Stimulated activated CD8-positive, alpha-beta memory T cell treated with anti-CD3 and anti-CD28 coated beads, Interleukin-7, amount 100 ng/mL, for 1 hour (primary cell): ENCODE measurements at places on chromosomes 3 and 15.

- no peak for DNase-seq
Observed at GRCh38 chr15:76181705-76182107, 121.9 kb downstream of the TMEM266 start.

- DNase-seq: no peak
Observed at GRCh38 chr3:32522682-32523081, 20.0 kb upstream of the CMTM6 start.

DNA sequence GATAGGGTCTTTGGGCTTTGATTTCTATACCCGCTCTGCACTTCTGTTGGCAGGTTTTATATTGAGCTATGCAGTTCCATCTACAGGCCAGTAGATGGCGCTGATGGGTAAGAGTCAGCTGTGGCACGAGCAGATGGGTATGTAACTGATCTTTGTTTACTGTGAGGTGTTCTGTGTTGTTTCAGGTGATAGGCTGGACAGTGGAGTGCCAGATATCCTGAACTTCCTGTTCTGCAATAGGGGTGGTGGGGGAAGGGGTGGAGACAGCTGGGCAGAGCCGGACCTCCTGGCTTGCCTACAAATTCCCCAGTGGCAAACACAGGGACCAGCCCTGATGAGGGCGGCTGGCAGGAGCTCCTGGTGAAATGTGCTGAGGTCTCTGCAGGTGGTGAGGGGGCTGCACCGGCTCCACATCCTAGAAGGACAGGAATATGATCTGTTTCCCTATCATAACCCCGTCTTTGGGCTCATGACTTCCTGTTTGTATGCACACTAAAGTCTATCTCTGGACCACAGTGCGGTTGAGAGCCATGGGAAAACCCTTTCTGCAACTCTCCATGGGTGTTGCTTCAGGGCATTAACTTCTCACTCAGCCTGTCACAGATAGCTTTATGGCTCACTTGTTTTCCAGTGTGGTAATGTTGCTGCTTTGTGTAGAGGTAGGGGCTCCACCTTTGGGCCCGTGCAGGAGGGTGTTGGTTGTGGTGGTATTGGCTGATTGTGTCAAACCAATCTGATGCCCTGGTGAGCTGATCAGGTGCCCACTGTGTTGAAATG is 13.4 kb upstream of the FAM98B start:
- peak; percentile 15 for DNase-seq

- DNase-seq: no peak
Observed at GRCh38 chr3:82081351-82081750, 319.9 kb upstream of the GBE1 start.

DNA sequence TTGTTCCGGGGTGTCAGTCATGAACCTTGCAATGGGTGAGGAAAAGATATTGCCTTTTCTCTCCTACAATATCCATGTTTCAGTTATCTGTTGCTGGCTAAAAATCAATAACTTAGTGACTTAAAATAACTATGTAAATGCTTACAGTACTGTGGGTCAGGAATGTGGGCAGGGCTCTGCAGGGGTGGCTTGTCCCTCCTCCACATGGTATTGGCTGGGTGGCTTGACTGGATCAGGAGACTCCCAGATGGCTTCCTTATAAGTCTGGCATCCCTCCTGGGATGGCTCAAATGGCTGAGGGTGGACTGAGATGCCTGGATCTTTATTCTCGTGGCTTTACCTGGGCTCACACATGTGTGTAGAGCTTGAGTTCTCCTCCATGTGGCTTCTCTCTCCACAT is 47.5 kb downstream of the GTPBP8 start:
- DNase-seq: no peak

DNA sequence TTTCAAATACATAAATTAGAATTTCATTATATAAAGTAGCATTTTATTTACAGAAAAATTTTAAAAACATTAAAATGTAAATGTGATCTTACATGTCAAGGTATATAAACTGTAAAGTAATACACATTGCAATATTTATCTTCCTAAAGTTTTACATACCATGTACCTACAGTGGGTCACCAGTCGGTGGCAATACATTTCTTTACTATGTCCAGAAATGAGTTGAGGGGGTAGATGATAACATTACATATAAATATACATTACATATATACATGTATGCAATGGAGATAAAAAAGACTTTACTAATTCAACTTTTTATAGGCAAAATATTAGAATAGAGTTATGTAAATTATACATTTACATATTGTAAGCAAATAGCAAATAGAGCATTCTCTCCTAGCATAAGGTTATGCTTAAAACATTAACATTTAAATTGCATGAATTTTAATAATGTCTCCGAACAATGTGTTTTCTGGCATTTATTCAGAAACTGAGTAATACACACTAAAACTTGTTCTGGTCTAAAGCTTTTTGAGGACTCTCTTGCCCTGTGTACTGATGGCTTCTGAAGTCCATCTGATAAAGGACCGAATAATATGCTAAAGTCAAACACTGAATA is 93.3 kb upstream of the NLGN1 start:
- no peak for DNase-seq

GRCh38 chr15:58043192-58043903 is 22.2 kb downstream of the ALDH1A2 start:
- DNase-seq: no peak

DNA sequence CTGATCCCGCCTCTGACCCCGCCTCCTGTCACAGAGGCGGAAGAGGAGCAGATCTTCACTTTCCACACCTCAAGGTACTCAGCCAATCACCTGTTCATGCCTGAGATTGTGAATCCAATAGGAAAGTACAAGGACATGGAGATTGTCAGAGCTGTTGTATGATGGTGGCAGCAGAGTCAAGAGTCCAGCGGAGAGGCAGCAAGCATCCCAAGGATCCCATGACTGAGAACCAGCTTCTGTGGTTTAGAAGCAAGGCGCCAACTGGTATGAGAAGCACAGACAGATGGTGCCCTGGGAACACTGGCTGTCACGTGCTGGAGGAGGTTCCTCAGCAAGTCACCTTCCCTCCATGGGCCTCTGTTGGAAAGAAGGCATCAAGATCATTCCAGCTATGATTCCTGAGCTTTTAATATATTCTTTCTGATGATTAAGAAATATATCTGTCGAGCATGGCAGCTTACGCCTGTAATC is 93.9 kb downstream of the CPN2 start:
- DNase-seq: no peak

- DNase-seq: no peak
Observed at GRCh38 chr3:50825841-50826240, 151.1 kb downstream of the DOCK3 start.

DNA sequence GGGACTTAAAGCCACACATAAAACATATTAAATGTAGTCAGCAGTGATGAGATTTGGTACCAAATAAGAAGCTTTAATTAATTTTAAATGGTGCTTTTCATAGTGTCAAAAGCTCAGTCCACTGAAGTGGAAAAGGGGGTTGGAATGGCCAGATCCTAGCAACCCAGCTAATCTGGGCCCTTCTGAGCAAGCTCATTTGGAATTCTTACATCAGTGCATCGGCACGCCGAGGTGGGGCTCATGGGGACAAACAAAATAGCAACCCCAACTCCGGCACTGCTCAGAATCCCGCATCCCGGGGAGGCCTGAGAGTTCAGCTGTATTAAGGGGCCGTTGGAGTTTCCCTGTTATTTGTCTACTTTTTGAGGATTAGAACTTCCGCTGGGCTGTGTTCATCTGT is 526.4 kb downstream of the SOX2 start:
- DNase-seq: no peak

GRCh38 chr3:66037330-66037985 is 1.3 kb downstream of the MAGI1 start:
- DNase-seq: no peak

GRCh38 chr3:155554777-155555451 is 190.0 kb downstream of the PLCH1 start:
- DNase-seq: no peak

DNA sequence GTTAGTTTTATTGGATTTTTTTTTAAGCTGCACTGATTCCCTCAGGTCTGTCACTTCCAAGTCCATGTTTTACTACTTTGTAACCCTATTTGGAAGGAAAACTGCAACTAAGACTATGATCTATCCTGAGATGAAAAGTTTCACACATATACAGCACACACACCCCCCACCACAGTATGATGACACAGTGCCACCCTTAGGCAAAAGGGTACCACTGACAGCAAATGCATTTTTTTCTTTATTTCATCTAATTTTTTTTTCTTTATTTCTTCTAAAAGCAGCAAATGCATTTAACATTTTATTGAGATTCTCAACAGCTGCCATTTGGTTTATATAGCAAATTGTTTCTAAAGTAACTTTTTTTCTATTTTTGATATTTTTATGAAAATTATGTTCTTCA is 21.2 kb downstream of the NGRN start:
- DNase-seq: no peak

GRCh38 chr3:42733501-42734262 is 31.1 kb upstream of the HHATL start:
- DNase-seq: no peak
